Forelimb muscle (tissue), 1 donor: ENCODE measurements at places on chromosomes 5 and 9.

GRCh38 chr9:15136646-15137045, 170.4 kb downstream of the TTC39B start:
- no peak for DNase-seq

DNA sequence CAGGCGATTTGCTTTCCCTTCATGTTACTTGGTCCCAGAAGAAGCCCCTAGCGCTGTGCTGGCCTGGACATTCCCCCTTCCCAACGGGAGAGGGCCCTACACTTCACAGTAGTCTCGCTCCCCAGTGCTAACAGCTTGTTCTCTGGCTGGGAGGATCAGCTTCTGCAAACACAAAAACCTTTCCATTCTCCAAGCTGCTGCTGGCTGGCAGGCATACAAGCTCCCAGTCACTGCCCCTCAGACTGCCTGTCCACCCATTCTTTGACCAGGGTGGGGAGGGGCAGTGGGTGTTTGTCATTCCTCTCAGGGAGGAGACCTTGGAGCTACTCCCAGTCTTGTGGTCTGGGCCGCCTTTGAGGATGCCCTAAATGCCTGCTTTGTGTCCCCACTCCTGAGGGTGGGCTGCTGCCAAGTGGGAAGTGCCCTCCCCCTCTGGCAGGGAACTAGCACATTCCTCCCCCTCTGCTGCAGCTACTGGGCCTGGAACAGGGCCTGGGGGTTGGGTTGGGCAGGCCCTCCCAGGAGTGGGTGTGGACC, 20.8 kb downstream of the ENHO start:
- no peak for DNase-seq

- no peak for DNase-seq
These were observed 3.0 kb downstream of the FRRS1L start for GRCh38 chr9:109164042-109164441.

DNA sequence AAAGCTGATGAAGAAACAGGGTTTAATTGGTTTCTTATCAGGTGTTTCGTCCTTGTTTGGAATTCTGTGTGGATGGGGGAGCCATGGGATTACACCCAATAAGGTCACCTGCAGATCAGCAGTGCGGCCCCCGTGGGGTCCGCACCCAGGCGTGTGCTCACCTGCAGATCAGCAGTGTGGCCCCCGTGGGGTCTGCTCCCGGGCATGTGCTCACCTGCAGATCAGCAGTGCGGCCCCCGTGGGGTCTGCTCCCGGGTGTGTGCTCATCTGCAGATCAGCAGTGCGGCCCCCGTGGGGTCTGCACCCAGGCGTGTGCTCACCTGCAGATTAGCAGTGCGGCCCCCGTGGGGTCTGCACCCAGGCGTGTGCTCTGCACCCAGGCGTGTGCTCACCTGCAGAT, 41.7 kb upstream of the CEP72 start:
- DNase-seq = no peak

- no peak for DNase-seq
These were observed 247.2 kb downstream of the HSPA4 start for GRCh38 chr5:133299021-133299420.

GRCh38 chr9:105205787-105206495, 38.5 kb upstream of the SLC44A1 start:
- DNase-seq = peak; percentile 74

- DNase-seq = peak; percentile 48
These were observed at the start of gene ECPAS for GRCh38 chr9:111483858-111484571. Gene ECPAS (minus strand): TSS chr9:111484383. CDS start chr9:111472918, 11,465 bp downstream.

- DNase-seq = no peak
These were observed 69.0 kb downstream of the CDC14B start for GRCh38 chr9:96550659-96551058.

DNA sequence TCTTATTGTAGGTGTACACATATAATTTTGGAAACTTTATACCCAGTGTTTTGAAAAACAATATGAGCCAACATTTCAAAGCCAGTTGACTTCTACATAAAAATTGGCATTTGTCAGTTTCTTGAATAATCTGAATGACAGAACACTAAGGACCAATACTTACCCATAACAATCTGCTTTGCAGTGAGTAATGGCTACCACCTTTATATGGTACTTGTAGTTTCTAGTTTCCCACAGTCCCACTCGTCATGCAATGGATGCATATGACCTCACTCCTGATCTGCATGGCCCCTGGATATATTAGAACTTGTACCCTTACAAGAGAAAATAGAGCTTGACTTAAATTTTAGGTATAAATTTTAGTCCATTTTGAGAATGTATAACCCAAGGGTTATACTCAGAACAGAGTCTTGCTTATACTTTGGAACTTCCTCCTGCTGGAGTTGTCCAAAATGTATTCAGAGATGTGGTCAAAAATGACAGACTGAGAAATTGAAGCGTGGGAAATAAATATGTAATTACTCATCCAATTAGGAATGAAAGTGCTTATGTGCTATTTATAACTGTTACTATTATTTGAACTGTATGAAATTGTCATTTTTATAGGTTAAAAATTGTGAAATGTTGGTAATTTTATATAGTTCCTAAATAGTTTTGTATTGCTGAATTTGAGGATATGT, 19.5 kb downstream of the XRCC4 start:
- no peak for DNase-seq

DNA sequence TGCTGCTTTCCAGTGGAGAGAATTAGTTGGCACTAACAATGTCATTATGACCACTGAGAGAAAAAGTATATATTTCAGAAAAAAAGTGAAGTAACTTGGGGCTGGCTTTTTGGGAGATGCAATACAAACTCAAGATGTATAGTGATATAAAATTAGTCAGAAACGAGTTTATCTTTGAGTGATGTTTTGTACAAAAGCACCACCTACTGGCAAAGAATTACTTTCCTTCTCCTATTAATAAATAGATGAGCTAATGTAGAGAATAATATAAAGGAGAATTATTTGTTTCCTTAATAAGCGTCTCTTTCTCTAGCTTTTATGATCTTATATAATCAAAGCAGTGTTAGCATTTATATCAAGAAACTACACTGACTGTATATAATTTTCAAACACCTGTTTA, 158.8 kb downstream of the MEF2C start:
- DNase-seq = no peak
